Activated CD4-positive, CD25-positive, alpha-beta regulatory T cell treated with anti-CD3 and anti-CD28 coated beads, Interleukin-2, amount 50 U/mL, for 24 hours (primary cell): ENCODE measurements at places on chromosomes 4 and X.
A peak's percentile ranks its signal among the peaks of the same experiment; 100 is the strongest.

GRCh38 chrX:150805736-150806135 is 92.7 kb downstream of the CD99L2 start:
- no peak for ATAC-seq

GRCh38 chr4:153065276-153065675 is 129.2 kb downstream of the FHDC1 start:
- no peak for ATAC-seq

DNA sequence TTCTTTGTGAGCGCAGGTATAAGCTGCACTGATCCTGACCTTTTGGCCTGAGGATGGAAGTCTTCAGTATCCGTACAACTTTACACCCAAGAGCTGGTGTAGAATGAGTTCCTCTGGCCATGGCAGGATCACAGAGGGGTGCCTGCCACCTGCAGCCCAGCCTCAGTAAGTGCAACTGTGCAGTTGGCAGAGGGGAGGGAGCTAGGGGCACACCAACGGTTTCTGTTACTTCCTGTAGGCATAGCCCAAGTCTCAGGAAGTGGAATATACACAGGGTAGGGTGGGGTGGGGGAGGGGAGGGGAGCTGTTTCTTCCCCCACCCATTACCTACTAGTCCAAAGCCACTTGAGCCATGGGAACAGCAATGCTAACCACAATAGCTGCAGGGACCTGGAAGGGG is 85.4 kb upstream of the GBA3 start:
- ATAC-seq: no peak

GRCh38 chr4:104352211-104352610 is 142.5 kb downstream of the CXXC4 start:
- no peak for ATAC-seq

DNA sequence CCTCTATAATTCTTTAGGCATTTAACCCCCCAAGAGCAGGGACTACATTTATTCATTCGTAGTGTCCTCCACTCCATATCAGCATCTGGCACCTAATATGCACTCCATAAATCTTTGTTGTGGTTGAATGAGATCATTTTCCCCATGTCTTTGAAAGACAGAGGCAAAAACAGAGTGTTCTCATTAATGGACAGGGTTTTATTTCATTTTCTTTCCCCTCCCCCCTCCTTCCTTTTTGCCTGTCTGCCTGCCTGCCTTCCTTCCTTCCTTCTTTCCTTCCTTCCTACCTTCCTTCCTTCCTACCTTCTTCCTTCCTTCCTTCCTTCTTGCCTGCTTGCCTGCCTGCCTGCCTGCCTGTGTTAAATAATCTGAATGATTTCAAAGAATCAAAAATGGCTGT is 83.2 kb downstream of the SHROOM3 start:
- no peak for ATAC-seq

- ATAC-seq: peak; percentile 92
Observed at GRCh38 chr4:186191200-186192065, at the start of gene CYP4V2. TSS of gene CYP4V2 (plus strand) at chr4:186191567. CDS start at chr4:186191824, 257 bp downstream.

DNA sequence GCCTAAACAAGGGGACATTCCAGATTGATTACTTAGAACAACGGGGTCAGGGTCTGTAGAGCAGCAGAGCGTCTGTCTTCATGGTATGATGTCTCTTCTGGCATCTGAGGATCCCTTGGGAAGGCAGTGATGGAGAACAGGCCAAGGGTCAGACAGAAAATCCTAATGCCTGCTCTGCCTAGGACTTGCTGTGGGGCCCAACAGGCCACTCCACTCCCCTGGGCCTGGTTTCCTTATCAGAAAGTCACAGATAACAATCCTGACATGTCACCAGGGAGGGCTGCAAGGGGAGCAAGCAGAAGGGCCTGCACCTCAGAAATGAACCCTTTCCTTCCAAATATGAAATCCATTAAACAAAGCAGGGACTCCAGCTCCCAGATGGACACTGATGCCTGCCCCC is 21.4 kb upstream of the ARHGAP6 start:
- ATAC-seq: no peak

GRCh38 chr4:145681956-145682355 is 2.0 kb downstream of the C4orf51 start:
- ATAC-seq: no peak

- no peak for ATAC-seq
Observed at GRCh38 chrX:100831219-100831946, 11.2 kb downstream of the CSTF2 start.

DNA sequence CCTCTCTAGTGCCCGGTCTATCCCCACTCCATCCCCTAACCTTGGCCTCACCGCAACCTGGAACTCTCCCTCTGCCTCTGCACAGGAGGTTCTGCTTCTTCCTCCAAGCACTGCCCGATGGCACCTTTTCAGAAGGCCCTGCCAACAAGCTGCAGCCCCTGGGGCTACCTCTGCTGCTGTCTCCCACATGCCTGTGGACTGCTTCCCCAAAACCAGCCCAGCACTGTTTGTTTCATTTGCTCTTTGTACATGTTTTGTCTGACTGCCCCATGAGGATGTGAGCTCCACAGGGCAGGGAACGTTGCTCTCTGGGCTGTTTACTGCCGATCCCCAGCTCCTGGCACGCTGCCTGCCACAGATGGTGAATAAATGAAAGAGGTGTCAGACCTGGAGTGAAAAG is 85.4 kb downstream of the INTS6L start:
- ATAC-seq: no peak

DNA sequence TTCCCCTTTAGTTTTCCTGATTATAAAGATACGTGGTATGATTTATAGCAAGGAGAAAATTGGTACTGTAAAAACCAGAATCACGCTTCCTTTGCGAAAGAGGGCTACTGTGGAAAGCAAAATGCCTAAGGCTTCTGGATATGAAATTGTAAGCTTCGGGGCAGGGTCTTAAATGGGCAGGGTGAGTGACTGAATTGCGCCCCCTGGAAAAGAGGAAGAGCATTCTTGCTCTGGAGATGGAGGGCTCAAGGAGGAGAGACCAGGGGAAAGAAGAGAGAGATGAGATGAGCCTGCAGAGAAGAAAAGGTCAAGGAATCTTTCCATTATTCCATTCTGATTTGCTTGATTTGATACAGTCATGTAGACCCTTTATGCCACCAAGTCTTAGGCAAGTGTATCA is 13.1 kb upstream of the ETNPPL start:
- ATAC-seq: no peak

GRCh38 chr4:99389606-99390005 is 37.1 kb upstream of the ADH1C start:
- ATAC-seq: no peak

DNA sequence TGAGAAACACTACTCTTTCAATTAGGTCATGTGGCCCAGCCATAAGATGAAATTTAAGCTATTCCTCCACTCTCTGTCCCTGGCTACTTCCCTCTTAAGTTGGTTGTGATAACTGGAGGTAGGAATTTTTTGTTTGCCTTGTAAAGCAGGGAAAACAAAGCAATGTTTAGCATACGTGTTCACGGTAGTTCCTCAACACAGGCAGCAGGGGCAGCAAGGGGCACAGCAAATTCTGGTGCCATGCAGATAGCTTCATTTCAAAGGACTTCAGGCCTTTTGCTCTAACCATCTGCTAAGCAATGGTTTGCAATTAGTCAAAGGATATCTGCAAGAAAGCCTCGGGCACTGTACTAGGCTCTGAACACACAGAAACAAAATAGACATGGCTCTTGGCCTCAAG is 330.2 kb downstream of the ZIC3 start:
- no peak for ATAC-seq

DNA sequence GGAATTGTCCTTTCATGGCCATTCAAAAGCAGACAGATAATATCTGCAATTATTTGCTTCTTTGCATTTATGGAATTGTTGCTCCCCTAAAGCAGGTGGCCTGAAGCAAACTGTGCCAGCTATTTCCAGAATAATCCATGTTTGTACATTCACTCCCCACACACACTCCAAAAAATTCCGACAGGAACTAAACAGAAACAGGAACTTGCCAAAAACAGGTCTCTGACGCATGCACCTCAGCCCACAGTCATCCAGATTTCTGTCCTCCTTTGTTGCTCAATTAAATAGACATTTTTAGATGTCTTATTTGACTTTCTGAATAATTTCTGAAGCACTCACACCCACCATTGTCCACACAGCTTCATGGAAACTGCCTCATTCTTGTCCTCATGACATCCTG is 71.5 kb upstream of the EDNRA start:
- no peak for ATAC-seq

DNA sequence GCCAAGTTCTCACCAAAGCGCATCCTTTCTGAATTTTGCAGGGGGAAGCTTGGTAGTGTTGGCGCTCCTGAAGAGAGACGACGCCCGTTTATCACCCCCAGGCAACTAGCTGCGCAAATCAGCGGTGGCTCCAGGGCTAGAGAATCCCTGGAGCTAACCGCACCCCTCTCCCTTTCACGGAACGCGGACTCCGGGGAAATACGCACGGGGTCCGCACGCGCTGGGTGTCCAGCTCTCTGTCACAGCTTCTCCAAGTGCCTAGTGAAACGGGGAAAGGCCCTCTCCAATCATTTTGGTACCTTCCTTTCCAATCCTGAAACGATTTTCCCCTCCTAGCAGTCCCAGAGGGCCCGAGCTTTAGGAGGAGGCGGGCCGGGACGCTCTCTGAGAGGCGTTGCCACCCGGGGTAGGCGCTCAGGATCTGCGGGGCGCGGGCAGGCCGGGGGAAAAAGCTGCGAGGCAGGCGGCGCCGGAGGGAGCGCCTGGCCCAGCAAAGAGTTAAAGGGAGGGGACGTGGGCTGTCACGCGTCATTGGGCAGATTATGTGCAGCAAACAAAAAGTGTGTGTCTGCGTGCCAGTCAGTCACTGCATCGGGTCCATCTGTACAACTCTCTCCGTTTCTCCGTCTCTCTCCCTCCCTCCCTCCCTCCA is at the start of gene PRDM8:
TSS of gene PRDM8 (plus strand) at position 582 of the 652 bp plus-strand sequence. CDS start 2,578 bp downstream, outside the sequence.
- ATAC-seq: no peak

- ATAC-seq: peak; percentile 27
Observed at GRCh38 chr4:26104056-26104685, 190.2 kb downstream of the SMIM20 start.

DNA sequence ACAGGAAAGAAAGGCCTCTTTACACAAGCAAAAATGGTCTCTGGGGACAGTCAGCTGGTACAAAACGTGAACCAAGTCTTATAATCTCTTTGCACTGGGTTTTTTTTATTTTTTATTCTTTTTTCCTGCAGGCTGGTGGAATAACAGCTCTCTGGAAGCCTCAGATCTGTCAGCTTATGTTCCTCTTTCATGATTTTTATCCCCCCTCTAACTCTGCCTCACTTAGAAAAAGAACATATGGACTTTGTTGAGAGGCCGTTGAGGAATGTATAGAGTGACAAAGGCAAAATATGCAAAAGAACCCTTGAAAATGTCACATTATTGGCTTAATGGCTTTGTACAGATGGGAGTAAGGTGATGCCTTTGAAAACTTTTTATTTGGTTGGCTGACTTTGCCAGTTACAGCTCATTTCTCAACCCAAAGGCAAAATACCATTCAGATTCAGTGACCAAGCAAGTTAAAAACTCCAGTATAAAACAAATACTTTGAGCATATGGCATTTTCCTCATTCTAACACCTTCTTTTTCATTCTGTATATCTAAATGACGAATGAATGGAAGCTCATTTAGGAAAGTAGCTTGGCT is 111.1 kb downstream of the RNF150 start:
- no peak for ATAC-seq

DNA sequence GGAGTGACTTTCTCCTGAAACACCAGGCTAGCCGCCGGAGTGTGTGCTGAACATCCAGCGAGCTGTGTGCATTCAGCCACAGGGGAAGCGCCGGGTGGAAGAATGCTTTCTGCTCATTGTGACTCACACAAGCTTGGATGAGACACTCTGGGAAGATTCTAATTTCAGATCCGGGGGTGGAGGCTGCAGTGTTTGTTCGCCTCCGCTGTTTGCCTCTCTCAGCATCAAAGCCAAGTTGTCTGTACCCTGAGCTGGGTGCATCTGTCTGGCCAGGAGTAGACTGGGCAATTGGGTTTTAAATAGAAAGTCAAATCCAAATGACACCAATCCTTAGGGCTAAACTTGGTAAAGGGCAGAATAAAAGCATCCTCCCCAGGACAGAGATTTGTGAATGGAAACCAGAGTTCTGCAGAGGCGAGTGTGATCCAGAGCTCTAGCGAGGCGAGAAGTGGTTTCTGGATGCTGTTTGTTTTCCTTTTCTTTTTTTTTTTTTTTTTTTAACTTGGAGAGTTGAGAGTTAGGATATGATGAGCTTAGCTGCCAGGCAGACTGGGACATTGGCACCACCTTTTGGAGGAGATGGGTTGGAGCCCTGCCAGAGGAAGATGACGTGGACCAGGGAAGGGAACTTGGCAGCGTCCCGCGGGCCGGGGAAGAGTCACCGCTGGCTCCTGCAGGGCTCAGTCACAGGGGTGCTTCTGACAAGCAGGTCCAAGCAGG is 196.0 kb upstream of the PSAPL1 start:
- no peak for ATAC-seq

GRCh38 chr4:138772366-138772765 is 243.2 kb upstream of the NOCT start:
- ATAC-seq: no peak

GRCh38 chr4:137468836-137469235 is 63.5 kb downstream of the PCDH18 start:
- ATAC-seq: no peak

GRCh38 chrX:148284056-148284455 is 216.4 kb upstream of the AFF2 start:
- ATAC-seq: no peak

DNA sequence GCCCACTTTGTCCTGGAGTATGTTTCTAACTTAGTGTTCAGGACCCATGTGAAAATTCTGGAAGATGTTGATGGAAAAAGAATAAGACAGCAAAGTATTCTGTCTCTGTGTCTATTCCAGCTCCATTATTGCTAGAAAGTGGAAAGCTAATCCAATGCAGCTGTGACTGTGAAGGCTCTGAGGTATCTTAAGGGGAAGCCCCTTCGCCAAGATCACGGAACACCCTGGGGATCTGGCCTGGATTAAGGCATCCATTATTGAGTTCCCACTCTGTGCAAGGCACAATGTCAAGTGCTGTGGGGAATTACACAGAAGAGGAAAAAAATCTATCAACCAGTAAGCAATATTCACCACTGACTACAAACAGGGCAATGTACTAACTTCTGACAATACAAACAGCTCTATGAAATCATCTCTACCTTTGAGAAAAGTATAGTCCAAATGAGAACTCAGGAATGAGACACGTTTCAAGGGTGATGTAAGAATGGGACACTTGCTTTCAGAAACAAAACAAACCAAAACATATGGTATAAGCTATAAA is 222.1 kb downstream of the LDB2 start:
- no peak for ATAC-seq

- peak; percentile 76 for ATAC-seq
Observed at GRCh38 chrX:70433848-70434351, 10.7 kb upstream of the DLG3 start.

GRCh38 chr4:108544481-108544880 is 75.9 kb upstream of the RPL34 start:
- ATAC-seq: no peak

GRCh38 chrX:150203248-150203645 is 159.9 kb upstream of the MAMLD1 start:
- no peak for ATAC-seq
